ENCODE measurements at places on chromosomes 5 and 9.

DNA sequence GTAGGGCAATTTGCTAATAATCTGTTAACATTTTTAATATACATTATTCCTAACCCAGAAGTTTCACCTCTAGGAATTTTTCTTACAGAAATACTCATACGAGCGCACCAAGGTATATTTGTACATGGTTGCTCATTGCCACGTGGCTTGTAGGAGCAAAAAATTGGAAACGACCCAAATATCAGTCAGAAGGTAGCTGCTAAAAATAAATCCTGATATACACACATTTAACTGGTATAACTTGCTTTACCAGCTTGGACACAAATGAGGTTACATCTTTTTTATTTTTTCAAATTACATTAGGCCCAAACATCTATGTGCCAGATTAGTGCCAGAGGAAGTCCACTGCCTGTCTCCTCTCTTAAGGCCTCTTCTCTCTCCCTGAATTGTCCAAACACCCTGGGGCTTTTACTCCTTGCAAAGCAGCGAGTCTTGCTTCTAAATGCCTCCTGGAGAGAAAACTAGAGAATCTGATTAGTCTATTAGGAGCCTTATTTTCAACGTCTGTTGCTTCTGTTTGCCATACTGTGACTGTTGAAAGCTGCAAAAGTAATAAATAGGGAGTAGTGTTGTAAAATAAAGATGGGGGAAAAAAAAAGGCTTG is 92.0 kb upstream of the SSBP2 start:
- DNase-seq, result no peak

DNA sequence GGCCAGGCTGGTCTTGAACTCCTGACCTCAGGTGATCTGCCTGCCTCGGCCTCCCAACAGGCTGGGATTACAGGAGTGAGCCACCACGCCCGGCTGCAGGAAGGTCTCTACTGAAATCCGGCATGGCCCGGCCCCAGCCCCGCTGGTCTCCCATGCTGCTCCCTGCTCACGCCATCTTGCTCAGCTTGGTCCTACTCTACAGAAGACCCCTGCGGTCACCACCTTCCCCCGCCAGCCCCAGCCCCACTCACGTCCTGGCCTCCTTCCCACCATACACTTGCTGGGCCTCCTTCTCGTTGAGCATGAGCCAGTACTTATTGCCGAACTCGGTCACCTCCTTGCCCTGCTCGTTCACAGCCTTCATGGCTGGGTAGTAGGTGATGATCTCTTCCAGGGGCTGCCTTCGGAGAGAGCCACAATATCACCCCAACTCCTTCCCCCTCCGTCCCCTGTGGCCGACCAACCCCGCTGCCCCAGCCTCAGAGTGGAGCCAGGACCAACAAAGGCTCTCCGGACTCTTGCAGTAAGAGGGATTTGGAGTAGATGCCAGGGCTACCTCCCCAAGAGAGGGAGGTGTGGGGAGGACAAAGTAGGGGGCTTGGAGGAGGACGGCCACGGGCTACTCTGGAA is 4.0 kb downstream of the PTGES2 start:
- no peak for DNase-seq

DNA sequence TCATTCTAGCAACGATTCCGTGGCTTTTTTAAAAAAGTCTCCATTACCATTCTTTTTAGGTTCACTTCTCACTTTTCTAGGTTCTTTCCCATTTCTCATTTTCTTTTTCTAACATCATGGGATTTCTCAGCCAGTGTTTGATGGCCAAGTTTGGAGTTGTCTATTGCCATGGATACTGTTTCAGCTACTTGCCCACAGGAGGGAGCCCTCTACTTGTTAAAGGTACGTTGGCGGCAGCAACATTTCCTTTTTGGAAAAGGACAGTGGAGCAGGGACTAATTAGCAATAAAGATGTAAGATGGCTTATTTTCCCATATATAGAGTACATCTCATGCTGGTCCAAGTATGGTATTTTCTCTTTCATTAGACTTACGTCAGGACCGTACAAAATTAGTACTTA is 2257.5 kb upstream of the C9orf72 start:
- peak; percentile 2 for DNase-seq

- DNase-seq, result no peak
Observed at GRCh38 chr5:102622262-102622661, 123.5 kb upstream of the SLCO6A1 start.

DNA sequence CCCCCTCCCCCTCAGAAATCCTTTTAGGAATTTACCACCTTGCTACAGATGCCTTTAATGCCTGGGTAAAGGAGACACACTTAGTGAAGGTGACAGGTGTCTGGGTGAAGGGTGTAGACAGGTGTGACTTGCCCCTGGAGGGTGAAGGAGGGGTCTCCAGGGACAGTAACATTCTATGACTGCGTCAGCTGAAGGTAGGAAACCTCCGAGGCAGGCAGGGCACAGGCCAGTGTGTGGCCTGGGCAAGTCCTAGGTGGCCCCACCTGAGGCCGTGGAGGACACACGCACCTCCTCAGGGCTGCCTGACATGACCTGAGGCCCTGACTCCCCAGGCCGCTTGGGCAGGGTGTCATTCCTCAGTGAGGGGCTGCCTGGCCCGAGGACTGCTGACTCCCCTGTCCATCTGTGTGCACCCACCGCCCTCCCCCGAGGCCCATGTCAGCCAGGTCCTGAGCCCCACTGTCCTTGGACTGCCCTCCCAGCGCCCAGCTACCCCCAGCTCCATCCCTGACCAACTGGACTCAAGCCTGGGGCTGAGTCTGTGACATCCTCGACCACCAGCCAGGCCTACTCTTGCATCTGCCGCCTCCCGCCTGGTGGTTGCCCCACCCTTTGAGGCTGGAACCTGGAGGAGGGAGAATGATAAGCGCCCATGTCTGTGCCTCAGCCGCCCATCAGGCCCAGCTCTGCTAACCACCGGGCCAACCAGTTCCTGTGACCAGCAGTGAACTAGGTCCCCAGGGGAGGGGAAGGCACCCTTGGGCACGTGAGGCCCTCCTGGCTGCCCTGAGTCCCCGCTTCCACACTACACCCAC is 18.4 kb downstream of the CARD19 start:
- no peak for DNase-seq

GRCh38 chr9:97910357-97910756 is 11.9 kb downstream of the TRMO start:
- no peak for DNase-seq

DNA sequence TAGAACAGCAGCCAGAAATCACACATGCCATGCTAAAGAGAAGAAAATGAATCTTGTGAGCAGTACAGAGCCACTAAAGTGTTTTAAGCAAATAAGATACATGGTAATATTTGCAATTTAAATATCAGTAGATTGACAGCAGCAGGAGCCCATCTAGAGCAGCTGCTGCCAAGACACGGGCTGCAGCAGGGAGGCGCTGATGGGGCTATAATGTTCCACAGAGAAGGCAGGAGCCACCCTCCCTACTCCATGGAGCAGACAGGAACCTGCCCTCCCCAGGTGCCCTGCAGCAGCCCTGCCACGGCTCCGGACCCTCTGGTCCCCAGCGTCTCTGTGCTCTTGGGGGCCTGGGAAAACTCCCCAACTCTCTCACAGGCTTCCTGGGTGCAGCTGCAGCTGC is 224.1 kb upstream of the ISL1 start:
- no peak for DNase-seq

- DNase-seq, result no peak
Observed at GRCh38 chr9:121610638-121610953, 40.8 kb upstream of the DAB2IP start.

- no peak for DNase-seq
Observed at GRCh38 chr9:116181853-116182610, 28.4 kb downstream of the PAPPA start.

DNA sequence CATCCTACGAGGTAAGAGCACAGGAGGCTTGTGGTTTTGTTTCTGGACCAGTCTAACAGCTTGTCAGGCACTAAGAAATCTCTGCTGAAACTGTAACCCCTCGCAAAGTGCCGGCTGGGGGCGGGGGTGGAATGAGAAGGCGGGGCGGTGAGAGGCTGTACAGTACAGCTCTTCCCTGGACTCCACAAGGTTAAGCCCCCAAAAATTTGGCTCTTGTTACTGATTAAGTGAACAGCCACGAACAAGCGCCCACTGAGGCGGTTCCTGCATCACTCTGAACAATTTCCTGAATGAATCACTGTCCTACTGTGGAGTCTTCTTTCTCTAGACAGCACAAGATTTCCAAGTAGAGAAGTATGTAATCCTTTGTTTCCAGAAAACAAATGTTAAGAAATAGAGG is 6.8 kb downstream of the FBP2 start:
- DNase-seq, result peak; percentile 62

DNA sequence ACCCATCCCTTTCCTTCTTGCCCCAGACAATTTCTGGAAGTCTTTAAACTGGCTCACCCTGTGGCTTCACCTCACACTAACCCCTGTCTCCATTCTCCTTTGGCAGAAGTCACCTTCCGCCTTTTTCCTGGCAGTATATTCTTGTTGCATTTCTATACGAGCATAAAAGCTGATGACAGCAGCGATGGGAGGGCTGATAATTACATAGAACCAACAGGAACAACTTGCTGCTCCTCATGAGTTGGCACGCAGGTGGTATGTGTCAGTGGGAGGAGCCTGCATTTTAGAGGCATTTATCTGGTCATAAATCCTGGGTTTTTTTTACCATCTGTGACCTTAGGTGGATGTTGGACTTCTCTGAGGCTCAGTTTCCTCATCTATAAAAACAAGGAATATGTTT is 61.4 kb upstream of the CKMT2 start:
- no peak for DNase-seq

DNA sequence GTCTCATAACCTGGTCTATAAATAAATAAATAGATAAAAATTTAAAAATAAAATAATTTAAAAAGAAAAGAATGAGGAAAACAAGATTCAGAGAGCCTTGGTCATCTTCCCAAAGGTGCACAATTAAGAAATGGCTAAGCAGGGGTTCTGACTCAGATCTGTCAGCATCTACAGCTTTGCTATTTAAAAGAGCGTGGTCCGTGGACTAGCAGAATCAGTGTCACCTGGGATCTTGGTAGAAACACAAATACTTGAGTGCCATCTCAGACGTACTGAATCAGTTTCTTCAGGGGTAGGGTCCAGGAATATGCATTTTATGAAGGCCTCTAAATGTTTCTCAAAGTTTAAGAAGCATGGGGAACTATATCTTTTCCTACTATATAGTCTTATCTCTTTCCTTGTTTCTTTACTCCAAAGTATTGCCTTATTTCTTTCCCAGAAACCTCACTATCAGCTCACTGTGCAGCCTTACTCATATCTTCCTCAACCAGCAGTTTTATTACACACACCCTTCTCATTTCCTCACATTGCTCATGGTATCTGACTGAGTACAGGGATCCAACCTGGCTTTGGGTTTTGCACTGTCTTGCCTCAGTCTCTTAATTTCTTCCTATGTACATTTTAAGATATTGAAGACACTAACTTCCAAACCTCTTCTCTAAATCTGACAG is 58.6 kb downstream of the TMC1 start:
- no peak for DNase-seq
